Stimulated activated CD4-positive, alpha-beta T cell treated with anti-CD3 and anti-CD28 coated beads, Interleukin-1b, Interleukin-23, amount 100 ng/mL, for 48 hours (primary cell): ENCODE measurements at places on chromosomes 5 and 9.
A peak's percentile ranks its signal among the peaks of the same experiment; 100 is the strongest.

GRCh38 chr9:109411069-109411761 is 86.9 kb downstream of the PTPN3 start:
- no peak for DNase-seq

GRCh38 chr9:71001780-71002386 is 119.5 kb downstream of the TRPM3 start:
- DNase-seq = no peak

DNA sequence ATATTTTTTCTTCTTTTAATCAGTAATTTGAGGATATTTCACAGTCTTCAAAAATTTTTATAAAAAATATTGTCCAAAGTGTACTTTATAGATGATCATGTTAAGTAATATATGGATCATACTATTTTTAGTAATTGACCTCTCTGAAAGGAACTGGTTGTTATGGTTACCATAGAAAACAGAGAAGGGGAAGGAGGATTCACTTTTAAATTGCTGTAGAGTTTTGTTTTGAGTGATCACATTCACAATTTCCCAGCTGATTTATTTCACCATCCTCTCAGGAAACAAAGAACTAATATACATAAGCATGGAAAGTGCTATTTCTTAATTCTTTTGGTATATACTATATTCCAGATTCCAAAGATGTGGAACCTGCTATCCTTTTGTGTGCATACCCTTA is 56.5 kb upstream of the NREP start:
- DNase-seq = no peak

DNA sequence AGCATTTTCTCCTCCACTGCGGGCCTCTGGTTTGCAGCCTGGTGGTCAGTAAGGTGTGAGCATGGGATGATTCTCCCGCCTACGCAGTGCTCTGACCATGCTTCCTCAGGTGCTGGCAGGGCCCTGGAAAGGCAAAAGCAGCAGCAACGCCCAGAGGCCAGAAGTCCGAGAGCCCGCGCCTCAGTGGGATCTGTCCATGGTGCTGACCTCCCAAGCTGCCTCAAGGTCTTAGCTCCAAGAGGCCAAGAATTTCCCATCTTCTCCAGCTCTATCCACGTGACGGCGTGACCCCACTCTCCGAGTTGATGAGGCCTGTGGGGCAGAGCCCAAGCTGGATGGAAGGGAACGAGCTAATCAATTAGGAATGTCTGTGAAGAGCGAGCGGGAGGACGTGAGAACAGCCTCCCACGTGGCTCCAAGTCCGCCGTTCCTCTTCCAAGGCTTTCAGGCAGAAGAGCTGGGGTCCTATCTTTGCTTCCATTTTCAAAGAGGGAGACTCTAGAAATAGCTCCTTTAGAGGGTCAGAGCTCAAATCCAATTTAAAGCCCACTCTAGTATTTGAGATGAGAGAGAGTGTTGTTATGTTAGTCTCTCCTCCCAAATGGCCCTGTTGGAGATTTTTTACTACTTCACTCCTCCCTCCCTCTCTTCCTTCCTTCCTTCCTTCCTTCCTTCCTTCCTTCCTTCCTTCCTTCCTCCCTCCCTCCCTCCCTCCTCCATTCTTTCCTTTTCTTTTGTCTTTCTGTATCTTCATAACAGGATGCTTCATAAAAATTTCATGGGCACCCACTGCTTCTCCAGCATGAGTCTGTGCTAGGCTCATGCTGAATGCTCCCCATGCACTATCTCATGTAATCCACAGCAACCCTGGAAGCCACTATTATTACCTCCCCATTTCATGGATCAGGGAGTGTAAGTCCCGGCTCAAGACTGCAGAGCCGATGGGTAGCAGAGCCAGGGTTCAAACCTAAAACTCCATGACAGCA is 69.3 kb downstream of the OLFM1 start:
- DNase-seq = peak; percentile 6

- DNase-seq = no peak
Measured at GRCh38 chr5:154218786-154219185, 28.3 kb downstream of the GALNT10 start.

- no peak for DNase-seq
Measured at GRCh38 chr5:2864515-2865105, 113.1 kb upstream of the IRX2 start.

DNA sequence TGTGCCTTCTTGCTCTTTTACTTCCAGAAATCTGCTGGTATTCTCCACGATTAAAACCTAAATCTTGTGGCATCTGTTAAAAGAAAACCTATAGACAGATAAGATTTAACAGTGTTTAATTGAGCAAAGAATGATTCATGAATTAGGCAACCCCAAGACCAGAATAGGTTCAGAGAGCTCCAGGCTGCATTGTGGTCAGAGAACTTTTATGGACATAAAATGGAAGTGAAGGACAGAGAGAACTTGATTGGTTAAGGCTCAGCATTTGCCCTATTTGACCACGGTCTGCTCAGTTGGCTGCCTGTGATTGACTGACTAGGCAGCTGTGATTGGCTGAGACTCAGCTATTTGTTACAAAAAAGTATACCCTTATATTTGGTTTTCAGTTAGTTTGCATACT is 10.4 kb upstream of the SLC36A2 start:
- no peak for DNase-seq

DNA sequence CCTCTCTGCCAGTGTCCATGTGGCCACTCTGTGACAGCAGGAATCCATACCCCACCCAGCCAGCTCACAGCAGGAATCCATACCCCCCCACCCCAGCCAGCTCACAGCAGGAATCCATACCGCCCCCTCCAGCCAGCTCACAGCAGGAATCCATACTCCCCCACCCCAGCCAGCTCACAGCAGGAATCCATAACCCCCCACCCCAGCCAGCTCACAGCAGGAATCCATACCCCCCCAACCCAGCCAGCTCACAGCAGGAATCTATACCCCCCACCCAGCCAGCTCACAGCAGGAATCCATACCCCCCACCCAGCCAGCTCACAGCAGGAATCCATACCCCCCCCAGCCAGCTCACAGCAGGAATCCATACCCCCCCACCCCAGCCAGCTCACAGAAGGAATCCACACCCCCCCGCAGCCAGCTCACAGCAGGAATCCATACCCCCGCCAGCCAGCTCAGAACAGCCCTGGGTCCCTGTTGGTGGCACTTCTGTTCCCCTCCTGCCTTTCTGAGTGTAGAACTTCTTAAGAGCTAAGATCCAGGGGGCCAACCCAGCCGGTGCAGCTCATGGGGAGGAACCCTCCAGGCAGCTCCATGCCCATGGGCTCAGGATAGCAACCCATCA is 8.4 kb upstream of the RXRA start:
- DNase-seq = no peak

GRCh38 chr5:108637134-108637533 is 110.6 kb upstream of the FER start:
- no peak for DNase-seq

DNA sequence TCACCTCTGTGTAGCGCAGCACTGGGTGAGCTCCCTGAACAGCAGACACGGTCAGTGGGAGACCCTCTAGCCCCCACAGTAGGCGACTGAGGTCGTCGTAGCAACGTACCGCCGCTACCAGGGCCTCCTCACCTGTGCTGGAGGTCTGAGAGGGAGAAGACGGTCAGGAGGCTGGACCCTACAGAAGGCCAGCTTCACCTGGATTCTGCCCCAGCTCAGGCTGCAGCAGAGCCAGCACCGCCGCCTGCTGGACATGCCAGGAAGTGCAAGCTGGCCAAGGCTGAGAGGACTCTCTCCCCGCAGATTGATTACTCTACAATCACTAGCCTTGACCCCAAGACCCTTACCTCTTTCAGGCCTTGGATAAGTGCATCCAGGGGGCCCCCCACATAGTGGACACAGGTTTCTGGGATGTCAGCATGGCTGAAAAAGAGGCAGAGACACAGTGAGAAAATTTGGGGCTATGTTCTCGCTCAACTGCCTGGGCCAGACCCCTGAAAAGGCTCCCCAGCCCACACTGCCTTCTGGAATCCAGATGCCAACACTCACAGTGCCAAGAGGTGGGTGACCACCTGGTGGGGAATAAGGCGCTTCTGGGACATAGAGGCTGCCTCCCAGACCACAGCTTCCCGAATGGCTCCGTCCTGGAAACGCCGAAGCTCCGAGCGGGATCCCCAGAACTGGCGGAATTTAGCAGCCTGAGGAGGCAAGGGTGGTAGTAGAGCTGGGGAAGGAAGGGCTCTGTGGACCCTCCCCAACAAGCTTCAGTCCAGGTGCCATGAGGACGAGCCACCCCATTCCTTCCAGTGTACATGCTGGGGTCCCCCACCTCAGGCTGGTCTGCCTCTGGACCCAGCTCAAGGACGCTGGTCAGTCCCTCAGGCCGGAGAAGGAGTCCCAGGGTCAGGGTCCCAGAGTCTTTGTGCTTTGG is 6.9 kb downstream of the NOL6 start:
- peak; percentile 65 for DNase-seq
